ENCODE measurements at places on chromosomes 6 and 20.

- peak; percentile 92 for DNase-seq
These were observed 46.6 kb upstream of the TMEM30A start for GRCh38 chr6:75331151-75331550.

DNA sequence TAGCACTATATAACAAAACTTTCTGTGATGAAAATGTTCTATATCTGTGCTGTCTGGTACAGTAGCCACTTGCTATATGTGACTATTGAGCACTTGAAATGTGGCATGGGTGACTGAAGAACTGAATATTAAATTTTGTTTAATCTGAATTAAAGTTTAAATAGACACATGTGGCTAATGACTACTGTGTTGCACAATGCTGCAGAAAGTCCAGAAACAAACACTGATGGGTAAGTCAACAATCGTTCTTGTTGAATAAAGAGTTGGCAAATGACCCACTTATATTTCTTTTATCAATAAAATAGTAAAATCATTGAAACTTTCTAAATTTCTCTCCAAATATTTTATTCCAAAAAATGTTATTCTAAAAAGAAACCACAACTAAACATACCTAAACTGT, 81.8 kb downstream of the PROKR2 start:
- no peak for DNase-seq

GRCh38 chr6:148501178-148501590, 158.5 kb downstream of the SASH1 start:
- DNase-seq: peak; percentile 84

- no peak for DNase-seq
These were observed 205.5 kb downstream of the ZNF217 start for GRCh38 chr20:53387983-53388675.

- peak; percentile 4 for DNase-seq
These were observed 914 bp downstream of the SNAP91 start for GRCh38 chr6:83707829-83708545.

DNA sequence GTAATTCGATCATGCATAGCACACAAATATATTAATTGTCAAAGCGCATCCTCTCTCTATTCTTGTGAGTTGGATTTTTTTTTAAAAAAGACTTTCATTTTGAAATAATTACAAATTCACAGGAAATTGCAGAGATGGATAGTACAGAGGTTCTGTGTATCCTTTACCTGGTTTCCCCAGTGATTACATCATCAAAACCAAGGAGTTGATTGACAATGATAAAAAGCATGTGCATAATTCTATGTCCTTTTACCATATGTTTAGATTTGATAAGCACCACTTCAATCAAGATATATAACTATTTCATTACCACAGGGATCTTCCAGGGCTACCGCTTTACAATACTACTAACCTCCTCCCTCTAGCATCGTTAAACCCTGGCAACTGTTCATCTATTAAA, 40.2 kb downstream of the CCN2 start:
- DNase-seq: no peak

DNA sequence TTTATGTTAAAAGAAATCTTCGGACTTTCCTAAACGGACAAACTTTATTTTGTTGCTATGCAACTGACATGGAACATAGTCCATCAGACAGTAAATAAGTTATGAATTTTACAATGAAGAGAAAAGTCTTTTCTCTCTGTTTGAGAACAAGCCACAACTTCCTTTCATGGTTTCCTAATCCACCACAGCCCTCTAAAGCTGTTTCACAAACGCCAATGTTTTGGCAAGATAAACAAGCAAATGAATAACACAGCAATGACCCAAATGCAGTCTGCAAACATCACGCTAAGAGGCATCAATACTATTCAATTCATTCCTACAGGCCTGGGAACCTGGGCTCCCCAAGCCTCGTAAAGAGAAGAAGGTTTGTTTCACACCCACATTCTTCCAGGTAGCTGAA, 60.4 kb downstream of the HAO1 start:
- peak; percentile 75 for DNase-seq

DNA sequence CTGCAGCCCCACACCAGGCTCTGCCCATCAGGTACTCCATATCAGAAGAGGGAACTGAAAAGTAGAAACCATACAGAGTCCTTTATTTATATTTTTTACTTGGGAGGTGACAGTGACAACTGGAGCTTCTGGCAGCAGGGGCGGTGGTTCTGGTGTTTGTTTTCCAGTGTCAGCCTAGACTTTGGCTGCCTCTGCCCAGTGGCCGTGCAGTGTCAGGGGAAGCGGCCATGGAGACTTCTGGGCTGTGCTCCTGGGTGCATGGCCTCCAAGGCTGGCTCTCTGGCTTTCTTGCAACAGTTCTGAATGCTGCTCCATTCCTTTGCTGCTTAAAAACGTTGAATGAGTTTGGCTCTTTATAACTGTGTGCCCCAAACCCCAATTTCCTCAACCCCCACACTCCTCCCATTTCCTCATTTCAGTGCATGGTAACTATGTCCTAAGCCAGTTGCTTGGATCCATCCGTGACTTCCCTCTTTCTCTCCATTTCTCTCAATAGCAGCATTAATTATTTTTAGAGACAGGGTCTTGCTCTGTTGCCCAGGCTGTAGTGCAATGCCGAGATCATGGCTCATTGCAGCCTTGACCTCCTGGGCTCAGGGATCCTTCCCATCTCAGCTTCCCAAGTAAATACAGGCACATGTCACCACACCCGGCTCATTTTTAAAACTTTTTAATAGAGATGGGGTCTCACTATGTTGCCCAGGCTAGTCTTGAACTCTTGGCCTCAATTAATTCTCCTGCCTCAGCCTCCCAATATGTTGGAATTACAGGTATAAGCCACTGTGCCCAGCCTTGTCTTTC, 141.1 kb upstream of the SGK1 start:
- DNase-seq: no peak

GRCh38 chr20:44208770-44209169, 1.8 kb downstream of the OSER1 start:
- no peak for DNase-seq

DNA sequence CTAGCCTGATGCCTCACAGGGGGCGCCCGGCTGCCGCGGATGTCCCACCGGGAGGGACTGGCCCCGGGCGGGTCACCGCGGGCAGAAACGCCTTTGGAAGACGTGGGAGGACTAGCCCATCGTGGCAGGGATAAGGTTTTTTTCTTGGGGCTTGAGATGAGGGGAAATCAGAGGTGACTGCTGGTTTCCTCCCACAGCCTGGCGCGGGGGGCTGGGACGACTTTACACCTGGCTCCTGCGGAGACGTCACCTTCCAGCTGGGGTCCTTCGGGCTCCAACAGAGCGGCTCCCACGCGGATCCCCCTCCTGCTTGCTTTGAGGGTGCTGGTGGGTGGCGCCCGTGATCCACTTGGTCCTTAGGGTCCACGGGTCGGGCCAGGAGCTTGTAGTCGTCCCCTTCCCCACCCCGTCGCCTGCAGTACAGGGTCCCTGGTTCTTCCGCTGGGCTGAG, 11.4 kb downstream of the ULBP3 start:
- DNase-seq: no peak

DNA sequence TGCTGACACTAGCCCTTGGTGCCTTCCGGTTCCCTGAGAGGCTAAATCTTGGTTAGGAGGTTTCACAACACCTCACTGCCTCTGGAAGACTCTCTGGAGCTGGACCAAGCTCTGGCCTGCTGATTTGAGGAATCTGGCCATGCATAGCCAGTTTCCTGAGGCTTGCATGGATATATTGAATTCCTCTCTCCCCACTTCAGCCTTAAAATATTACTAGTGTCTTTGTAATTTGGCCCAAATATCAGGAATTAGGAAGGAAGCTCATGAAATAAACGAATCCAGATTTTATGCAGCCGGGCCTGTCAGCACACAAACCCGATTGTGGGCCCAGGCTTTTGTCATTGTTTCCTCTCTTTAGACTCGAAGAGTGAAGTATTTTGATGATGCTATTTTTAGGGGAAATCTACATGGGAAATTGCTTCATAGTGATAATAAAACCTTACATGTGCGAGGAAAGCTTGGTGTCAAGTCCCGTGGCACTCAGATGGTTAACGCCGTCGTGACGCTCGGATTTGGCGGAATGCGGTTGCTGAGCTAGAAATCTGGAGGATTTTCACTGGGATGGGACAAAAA, 144.4 kb downstream of the PHACTR3 start:
- peak; percentile 38 for DNase-seq

- DNase-seq: no peak
These were observed 141.3 kb upstream of the PMEPA1 start for GRCh38 chr20:57851025-57851682.

GRCh38 chr6:119261944-119262284, 87.6 kb downstream of the MAN1A1 start:
- DNase-seq: no peak

DNA sequence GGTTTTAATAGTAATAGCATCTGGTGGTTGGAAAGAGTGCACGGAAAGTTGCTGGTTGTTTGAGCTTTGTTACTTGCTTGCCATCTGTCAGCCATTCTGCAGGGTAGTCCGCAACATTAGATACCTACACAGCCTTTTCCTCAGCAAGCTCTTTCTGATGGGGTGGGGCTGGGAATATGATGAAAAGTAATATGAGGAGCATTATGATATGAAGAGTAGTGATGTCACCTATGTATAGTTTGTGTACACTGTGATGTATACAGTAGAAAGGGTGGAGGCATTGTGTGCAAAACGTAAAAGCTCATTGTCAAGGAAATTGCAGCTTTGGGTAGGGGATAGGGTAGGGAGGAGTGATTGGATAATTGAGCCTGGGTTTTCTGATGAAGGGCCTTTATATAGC, 16.1 kb downstream of the SCAF8 start:
- DNase-seq: no peak

- DNase-seq: no peak
These were observed 12.4 kb downstream of the IRF4 start for GRCh38 chr6:403659-404655.

GRCh38 chr6:158879180-158879579, 60.0 kb upstream of the EZR start:
- DNase-seq: no peak

DNA sequence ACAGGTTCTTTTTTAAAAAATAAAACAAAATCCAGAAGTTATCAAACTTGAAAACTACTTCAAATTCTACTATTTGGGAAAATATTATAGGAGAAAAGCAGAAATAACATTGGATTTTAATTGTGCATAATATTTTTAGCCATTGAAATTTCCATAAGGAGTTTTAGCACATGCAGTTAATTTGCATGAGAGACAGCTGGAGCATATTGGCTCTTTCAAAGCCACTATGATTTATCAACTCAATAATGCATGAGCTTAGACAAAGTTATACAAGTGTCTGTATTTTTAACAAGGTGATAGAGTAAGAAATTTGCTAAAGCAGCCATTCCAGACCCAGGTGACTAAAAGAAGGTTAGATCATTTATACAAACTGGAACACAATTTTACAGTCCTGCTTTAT, 189.0 kb upstream of the TFAP2D start:
- DNase-seq: no peak

DNA sequence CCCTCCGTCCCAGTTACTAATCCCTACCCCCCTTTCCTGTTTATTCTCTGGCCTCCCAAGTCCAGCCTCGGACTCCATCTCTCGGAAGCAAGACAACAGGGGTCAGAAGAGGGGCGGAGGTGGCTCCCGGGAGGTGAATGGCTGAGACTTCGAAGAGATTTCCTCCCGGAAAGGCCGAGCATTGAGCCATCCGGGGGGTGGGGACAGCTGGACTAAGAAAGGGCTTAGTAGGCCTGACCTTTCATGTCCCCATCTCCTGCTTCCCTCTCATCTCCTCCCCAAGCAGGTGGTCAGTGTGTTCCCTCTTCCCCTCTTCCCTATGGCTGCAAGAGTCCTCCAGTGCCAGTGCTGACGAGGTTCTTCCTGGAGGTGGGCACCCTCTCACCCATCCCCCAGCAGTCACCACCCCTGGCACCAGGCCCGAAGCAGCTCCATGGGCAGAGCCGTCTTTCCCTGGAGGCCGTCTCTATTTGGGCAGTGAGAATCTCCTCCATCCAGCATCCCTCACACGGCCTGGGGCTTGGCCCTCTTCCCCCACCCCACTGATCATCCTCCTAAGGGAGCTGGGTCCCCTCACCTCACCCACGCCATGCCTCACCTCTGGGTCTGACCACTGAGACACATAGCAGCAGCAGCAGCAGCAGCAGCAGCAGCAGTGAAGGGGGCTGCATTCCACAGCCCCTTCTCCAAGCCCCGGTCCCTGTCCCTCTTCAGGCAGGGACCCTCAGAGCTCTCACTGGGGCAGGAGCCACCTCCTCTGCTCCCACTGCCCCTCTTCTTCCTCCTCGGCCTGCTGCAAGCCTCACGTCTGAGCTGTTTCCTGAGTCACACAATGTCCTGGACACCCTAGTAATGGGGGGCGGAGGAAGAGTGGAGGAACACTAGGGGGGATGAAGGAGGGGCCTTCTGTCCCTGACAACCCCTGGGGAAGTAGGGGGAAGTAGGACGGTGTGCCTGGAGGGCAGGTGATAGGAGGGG, at the start of gene NOTCH4:
Gene NOTCH4, minus strand, starts transcription at position 810 of the 978 bp plus-strand sequence. Its CDS starts 139 bp downstream, at position 671.
- no peak for DNase-seq

GRCh38 chr20:21615617-21616080, 89.8 kb upstream of the PAX1 start:
- DNase-seq: peak; percentile 4

DNA sequence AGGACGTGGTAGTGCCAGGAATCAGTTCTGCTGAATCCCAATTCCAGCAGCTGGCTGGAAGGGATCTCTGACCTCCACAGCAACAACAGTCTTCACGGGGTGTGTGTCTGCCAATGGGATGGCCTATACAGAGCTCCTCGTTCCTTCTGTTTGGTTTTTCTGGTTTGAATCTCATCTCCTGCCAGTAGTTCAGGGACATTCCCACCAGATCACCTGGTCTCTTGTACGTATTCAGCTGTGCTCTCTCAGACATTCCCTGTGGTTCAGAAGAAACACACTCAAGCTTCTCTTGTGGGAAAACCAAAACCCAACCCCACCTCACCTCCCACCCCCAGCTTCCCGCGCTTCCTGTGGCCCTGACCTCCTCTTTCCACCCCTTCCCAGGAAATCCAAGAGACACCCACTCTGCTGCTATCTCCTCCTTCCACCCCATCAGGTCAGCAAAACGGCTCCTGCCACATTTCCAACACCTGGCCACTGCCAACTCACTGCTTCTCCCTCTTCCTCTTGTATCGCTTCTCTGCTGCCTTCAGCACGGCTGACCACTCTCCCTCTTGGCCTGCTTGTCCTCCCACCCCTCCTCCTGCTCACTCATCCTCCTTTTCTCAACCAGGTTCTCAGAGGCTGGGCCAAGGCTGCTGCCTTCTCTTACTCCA, 63.3 kb upstream of the PTGIS start:
- DNase-seq: peak; percentile 39

DNA sequence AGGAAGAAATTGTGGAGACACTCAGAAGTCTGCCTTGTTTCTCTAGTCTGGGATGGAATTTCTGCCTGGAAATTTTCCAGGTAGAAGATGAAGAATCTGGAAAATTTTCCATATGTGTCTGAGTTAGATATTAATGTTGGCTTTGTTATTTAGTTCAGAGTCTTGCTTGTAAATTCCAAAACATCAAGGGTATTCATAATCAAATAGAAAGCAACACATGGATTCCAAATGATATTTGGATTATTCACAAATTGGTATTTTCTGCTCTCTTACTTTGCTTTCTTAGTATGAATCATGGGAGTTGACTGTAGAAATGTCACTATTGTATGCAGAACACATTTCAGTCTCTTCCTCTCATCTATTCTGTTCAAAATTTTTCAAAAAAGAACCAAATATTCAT, 116.0 kb downstream of the GRIK2 start:
- DNase-seq: no peak

Measured in foreskin fibroblast (primary cell).